H9 (cell line): ENCODE measurements at places on chromosomes 16 and 17. TPM values are rescaled to one million over a fixed set of nuclear protein-coding genes. Genes with fewer than 3 reads are reported as not detected.

DNA sequence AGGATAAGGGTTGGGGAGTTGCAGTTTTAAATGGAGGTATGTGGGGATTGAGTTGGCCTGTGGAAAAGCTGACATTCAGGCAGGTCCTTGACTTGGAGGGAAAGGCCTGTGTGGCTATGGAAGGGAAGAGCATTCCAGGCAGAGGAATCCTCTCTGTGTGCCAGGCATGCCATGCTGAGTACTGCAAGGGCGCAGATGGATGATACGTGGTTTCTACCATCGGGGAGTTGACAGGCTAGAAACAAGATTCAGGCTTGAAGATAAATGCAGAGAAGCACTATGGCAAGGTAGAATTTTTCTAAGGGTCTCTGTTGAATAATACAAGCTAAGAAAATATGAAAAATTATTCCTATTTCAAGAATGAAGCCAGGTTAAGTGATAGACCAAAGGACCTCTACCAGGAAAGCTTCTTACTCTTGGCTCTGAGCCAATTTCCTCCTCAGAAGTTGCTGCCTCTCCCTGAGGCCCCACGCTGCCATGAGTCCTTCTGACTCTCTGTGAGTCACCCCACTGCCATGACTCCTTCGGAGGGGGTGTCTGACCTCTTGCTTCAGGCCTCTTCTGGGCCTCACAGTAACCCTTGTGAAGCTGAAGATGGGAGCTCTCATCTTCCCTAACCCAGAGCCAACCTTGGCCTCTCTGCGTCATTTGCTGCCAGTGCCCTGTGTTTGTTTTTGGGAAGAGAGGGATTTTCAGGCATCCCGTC lies 75.8 kb downstream of the WNT3 start:
- peaks cover 2% of the 10 kb centered on the region for H3K36me3 ChIP-seq
- H3K27me3 ChIP-seq = no peaks in the 10 kb centered on the region
- DNase-seq = no peak
- no peak overlapping the region for H3K27ac ChIP-seq

GRCh38 chr17:50056217-50056960 lies 479 bp downstream of the ITGA3 start:
- no peak overlapping the region for H3K27ac ChIP-seq
- no peaks in the 10 kb centered on the region for H3K27me3 ChIP-seq
- peak; percentile 88 for DNase-seq

GRCh38 chr16:12341423-12341822 lies 364.9 kb downstream of the SNX29 start:
- no peak overlapping the region for H3K4me3 ChIP-seq
- no peaks in the 10 kb centered on the region for H3K36me3 ChIP-seq
- no peaks in the 10 kb centered on the region for H3K27me3 ChIP-seq
- DNase-seq = no peak
- H3K27ac ChIP-seq = no peak overlapping the region

DNA sequence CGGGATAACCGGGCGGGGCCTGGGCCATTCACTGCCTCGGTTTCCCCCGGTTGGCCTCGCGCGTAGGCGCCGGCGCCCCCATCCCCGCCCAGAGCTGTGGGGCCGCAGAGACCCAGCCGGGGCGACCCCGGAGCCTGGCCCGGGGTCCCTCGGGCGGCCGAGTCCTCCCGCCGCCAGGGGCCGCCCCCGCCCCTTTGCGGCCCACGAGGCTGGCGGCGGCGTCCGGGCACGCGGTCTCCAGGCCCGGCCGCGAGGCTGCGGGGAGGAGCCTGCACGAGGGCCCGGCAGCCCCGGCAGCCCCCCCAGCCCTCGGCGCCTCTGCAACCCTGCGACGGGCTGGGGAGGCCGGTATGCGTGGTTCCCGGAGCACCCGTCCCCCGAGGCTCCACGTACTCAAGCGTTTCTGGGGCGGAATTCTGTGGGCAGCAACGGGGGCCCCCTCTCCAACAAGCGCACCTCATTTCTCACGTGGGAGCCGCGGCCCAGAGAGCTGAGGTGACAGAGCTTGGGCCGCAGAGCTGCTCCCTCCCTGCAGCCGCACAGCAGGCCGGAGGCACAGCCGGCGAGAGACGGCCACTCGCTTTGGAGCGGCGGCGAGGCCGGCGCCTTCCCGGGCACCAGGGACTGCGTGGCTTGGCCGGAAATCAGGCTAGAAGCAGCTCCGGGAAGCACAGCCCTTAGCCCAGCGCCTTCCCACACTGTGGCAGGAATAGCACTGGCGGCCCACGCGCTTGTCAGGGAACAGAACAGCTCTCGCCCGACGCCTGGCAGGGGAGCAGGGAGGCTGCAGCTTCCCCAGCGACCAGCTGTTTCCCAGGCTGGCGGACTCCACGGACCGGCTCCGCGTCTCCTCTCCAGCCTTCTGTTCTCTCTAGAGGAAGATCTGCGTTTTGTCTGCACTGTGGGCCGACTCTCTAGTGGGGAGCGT lies 867 bp upstream of the LIMD2 start:
- peaks cover 19% of the 10 kb centered on the region for H3K36me3 ChIP-seq
- peak overlapping the region; percentile 77 for H3K4me3 ChIP-seq
- no peaks in the 10 kb centered on the region; the same call in 1 of the 2 replicates for H3K4me1 ChIP-seq
- no peaks in the 10 kb centered on the region for H3K27me3 ChIP-seq
- no peak overlapping the region for H3K27ac ChIP-seq

DNA sequence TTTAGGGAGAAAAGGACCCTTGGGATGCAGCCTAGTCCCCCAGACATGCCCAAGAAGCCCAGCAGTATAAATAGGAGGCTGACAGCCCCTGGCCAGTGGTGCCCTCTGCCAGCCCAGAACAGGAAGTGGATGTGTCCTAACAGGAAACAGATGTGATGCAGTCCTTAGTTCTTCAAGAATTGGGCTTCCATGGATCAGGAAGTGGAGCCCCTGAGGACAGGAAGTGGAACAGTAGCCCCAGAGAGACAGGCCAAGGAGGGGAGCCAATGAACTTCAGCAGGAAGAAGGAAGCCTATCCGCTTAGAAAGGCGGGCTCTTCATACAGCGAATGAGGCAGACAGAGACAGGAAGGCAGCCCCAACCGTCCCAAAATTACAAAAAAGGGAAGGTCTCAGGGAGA lies 7.2 kb downstream of the CTF1 start:
- no peak overlapping the region for H3K27ac ChIP-seq
- no peaks in the 10 kb centered on the region for H3K27me3 ChIP-seq
- H3K36me3 ChIP-seq = no peaks in the 10 kb centered on the region
- no peak for DNase-seq

DNA sequence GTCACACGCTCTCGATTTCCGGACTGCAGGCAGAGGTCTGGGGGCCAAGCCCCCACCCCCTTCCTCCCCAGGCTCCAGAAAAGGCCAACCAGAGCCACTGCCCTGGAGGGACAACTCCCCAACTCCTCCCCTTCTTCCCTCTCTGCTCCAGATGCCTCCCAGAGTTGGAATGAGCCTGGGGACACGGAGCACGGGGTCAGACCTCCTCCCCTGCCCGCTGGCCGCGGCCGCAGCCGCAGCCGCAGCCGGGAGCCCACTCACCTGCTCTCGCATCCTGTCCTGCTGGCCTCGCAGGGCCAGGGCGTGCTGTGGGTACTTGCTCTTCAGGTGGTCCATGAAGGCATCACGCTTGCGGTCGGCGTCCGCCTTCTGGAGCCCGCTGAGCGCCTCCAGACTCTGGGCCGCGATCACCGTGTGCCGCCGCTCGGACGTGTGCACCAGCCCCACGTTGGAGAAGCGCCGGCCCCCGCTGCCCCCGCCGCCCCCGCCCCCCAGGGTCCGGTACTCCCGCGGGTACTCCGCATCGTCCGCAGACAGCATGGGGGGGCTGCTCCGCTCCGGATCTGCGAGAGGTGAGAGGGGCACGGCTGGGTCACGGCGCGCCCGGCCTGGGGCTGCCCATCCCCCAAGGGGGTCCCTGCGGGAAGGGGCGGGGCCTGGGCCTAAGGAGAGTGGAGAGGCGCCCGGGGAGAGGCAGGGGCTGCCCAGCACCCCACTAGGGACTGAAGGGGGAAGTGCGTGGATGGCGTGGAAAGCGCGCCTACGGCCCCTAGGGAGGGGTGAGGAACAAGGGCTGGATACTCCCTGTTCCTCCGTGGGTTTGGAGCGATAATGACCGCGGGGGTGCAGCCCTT lies 27.3 kb downstream of the SRCIN1 start:
- H3K27ac ChIP-seq = no peak overlapping the region
- H3K4me3 ChIP-seq = peak overlapping the region; percentile 69
- peaks cover 61% of the 10 kb centered on the region for H3K27me3 ChIP-seq
- no peaks in the 10 kb centered on the region for H3K36me3 ChIP-seq
- DNase-seq = peak; percentile 95

- no peaks in the 10 kb centered on the region for H3K27me3 ChIP-seq
- H3K27ac ChIP-seq = no peak overlapping the region
- no peak for DNase-seq
- H3K4me1 ChIP-seq = no peaks in the 10 kb centered on the region
Observed at GRCh38 chr16:1564325-1564724, 30.9 kb downstream of the TMEM204 start.

GRCh38 chr17:31596382-31597323 lies 205.2 kb downstream of the RAB11FIP4 start:
- peak; percentile 85 for DNase-seq
- no peaks in the 10 kb centered on the region for H3K4me1 ChIP-seq
- H3K4me3 ChIP-seq = no peak overlapping the region
- no peaks in the 10 kb centered on the region for H3K27me3 ChIP-seq

DNA sequence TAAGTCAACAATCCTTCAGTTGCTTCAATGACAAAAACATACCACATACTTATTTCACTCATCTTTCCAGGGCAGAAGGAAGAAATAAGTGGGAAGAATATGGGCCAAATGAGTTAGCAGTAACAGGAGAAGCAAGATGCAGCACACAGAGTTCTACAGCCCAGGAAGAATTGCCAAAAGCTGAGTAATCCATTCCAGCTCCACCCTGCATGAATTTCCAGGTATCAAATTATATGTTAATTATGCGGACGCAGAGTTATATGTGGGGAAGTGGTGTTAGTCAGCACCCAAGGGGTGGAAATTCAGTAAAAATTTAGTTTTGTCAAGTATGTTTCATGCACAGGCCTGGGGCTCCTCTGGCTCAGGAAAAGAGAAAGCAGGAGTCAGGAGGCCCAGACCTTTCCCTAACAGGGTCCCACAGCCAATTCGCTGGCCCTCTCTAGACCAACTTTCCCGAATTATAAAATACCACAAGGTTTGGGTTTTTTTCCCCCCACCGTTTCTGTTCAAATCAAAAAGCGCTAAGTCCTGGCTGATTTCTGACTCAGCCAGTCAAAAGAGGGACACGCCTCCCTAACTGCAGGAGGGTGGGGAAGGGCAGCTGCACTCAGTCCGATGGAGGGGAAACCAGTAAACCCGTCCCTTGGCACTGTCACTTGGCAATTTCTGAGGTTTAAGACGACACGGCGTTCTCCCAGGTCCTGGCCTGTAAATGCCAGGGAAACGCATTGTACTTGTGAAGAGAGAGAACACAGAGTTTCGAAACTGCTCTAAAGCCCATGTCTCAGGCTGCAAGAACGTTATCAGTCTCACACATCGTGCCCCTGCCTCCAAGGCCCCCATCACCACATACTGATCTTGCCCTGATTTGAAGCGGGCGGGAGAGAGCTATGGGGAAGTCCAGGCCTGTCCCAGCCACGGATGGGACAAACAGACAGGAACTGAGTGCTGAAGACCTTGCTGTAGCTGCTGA lies 58.1 kb downstream of the ZFHX3 start:
- no peak for DNase-seq
- H3K36me3 ChIP-seq = no peaks in the 10 kb centered on the region
- no peak overlapping the region for H3K4me3 ChIP-seq

- no peaks in the 10 kb centered on the region for H3K36me3 ChIP-seq
- no peaks in the 10 kb centered on the region for H3K27me3 ChIP-seq
- no peak overlapping the region for H3K27ac ChIP-seq
- H3K4me3 ChIP-seq = no peak overlapping the region
- H3K4me1 ChIP-seq = no peaks in the 10 kb centered on the region
Observed at GRCh38 chr17:72858826-72859495, 233.5 kb downstream of the SLC39A11 start.

DNA sequence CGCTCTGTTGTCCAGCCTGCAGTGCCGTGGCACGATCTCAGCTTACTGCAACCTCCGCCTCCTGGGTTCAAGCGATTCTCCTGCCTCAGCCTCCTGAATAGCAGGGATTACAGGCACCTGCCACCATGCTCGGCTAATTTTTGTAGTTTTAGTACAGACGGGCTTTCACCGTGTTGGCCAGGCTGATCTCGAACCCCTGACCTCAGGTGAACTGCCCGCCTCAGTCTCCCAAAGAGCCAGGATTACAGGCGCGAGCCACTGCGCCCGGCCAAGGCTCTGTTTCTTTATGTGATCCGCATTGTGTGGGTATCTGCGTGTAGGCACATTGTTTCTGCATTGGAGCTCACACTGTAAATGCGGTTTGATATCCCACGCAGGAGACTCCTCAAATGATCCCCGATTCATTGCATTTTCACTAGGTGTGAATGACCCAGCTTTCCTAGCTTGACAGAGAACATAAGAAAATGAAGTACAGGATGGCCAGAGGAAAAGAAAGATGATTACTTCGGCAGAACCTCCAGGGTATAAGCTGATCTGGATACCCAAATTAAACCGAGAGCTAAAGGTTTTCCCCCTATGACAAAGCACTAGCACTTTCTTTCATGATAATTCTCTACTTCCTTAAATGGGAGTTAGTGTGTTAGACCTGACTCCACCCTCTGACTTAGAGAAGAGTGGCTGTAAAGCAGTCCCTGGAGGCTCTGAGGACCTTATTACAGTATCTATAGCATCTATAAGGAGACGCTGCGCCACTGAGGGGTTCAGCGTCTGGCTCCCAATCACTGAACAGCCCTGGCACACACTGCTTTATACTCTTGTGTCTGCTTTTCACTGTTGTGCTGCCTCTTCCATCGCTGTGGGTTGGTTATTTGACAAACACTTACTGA lies 17.3 kb downstream of the COTL1 start:
- peaks cover 8% of the 10 kb centered on the region for H3K36me3 ChIP-seq
- DNase-seq = no peak
- no peak overlapping the region for H3K27ac ChIP-seq
- H3K4me1 ChIP-seq = peaks cover 4% of the 10 kb centered on the region; the same call in 1 of the 2 replicates
- H3K4me3 ChIP-seq = no peak overlapping the region

DNA sequence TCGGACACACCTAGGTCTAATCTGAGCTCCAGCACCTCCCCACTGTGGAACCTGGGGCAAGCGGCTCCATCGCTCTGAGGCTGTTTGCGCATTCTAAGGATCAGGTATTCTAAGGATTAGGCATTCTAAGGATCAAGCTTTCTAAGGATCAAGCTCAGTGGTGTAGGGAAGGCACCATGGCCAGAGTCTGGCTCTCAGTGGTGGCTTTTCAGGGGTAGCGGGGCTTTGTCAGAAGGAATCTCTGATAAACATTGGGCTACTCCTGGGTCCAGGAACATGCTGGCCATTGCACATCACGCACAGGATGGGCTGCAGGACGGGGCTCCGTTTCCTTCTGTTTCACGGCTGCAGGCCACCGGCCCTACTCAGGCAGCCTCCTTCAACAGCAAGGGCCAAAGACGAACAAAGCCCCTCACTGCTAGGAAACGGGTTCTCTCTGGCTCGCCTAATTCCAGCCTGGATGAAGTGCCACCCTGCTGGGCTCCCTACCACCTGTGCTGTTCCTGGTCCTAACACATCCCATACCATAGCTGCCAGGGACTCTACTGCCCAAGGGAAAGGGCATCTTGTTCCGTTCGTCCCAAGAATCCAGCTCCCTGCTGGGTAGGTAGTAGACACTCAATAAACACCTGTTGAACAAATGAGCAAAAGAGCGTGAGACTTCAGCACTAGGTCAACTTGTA lies 5.5 kb downstream of the C1QTNF1 start:
- no peak overlapping the region for H3K27ac ChIP-seq
- DNase-seq = no peak
- no peak overlapping the region for H3K4me3 ChIP-seq
- no peaks in the 10 kb centered on the region for H3K36me3 ChIP-seq
- H3K27me3 ChIP-seq = peaks cover 11% of the 10 kb centered on the region; the same call in 1 of the 2 replicates
- no peaks in the 10 kb centered on the region for H3K4me1 ChIP-seq

TRPV3 gene
- total RNA-seq = 0.63 and 1.2 TPM in 2 replicates

CTF1 gene
- total RNA-seq = 0.72 TPM in 2 replicates

EXOC3L1 gene
- total RNA-seq = 3.1 and 3.3 TPM in 2 replicates

GAS7 gene
- 4.8 and 6.0 TPM in 2 replicates for total RNA-seq

USP6 gene
- total RNA-seq = 0.17 and 0.18 TPM in 2 replicates
